ENCODE measurements at places on chromosomes 1 and 21.

GRCh38 chr1:34770891-34771504 is 10.0 kb upstream of the GJB3 start:
- no peak for DNase-seq

DNA sequence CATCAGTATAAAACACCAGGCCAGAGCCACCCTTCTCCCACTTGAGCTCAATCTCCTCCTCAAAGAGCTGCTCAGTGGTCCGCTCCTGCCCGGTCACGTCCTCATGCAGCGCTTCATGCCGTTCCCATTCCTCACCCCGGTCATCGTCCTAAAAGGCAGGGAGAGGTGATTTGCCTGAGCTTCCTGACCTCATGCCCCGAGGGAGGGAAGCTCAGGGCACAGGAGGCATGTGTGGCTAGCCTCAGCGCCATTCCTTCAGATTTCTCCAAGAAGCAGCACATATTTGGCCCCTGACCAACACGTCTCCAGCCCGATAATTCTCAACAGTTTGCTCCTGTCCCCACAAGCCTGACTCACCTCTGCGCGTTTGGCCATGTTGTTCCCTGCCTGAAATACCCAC is 4.2 kb upstream of the GPN2 start:
- no peak for DNase-seq

GRCh38 chr1:234324821-234325220 is 48.4 kb upstream of the COA6 start:
- DNase-seq, result no peak

- DNase-seq, result peak; percentile 76
These were observed 10.6 kb upstream of the COL6A1 start for GRCh38 chr21:45970674-45971615.

DNA sequence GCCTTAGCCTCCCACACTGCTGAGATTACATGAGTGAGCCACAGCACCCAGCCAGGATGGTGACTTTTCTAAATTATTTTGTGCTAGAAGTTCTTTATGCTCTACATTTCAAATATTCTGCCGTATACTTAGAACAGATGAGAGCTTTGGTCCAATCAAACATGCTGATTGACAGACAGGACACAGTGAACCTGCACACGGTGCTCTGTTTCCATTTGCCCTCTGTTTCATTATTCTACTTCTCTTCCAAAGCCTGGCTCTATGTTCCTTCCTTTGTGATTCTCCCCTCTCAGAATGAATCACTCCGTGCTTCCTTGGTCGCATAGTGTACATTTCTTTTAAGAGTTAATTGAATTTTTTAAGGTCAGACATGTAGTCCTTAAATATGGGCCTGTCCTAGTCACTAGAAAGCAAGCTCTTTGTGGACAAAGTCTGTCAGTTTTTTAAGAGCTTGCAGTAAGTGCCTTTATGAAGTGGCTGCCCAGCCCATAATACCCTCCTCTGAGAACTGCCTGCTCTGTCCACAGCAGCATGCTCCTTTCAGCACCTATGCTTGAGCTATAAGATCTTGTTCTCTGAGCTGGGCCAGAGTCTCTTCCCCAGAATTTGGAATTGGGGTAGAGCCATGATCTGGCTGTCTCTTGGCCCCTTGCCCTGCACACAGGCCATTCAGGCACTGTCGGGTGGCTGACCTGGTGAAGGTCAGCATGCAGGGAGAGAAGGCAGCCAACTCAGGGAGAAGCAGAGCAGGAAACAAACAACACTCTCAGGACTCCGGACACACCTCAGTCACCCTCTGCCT is 66.8 kb upstream of the SLC44A3 start:
- no peak for DNase-seq

GRCh38 chr1:228744356-228744755 is 9.1 kb downstream of the RHOU start:
- DNase-seq, result no peak

GRCh38 chr1:34740161-34740868 is 14.5 kb upstream of the GJB5 start:
- DNase-seq, result no peak

DNA sequence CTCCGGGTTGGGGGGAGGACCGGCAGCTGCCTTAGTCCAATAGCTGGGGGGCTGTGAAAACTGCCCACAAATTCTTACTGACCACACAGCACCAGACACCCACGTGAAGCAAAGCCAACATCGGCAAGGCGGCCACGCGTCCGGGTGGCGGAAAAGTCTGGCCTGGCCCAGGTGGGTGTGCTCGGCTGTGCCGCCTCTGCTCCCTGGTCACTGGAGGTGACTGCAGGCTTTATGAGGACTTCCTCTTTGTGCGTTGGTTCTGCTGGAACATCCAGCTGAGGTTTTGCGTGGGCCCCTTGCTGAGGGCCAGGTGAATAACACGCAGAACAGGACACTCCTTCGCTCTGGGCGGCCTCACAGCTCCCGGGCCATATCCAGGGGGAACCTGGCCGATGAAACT is 35.4 kb downstream of the FAAP20 start:
- DNase-seq, result no peak

DNA sequence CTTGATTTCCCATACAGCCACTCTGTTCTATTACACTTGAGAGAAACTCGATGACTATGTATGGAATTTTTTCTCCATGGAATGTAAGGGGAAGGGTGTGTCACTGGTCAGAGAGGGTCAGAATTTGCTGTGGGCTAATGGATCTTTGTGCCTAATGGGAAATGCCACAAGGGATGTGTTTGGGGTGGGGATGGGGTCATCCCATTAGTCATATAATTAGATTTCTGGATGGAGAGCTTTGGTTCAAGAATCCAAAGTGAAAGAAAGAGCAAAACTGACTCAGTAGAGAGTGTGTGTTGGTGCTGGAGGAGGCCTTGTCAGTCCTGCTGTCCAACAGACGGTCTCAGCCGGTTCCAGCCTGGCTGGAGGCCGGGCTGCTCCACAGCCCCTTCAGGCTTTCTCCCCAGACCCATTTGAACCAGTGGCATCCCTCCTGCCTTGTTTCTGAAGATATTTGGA is 86.4 kb downstream of the LAMC2 start:
- no peak for DNase-seq

DNA sequence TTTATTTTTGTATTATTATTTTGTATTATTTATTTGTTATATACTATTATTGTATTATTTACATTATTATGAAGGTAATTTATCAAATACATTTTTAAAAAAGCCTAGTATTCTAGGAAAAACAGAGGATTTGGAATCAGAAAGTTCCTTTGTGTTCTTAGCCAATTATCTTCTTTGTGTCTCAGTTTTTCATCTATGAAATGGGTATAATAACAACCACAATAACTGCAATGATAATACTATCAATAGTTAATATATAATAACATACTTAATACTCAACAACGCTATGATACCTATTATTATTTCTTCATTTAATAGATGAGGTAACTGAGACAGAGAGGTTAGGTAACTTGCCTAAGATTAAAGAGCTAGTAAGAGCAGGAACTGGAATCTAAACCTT is 80.4 kb upstream of the GNG4 start:
- no peak for DNase-seq

- no peak for DNase-seq
These were observed 176.2 kb upstream of the PRMT6 start for GRCh38 chr1:106880226-106880625.

DNA sequence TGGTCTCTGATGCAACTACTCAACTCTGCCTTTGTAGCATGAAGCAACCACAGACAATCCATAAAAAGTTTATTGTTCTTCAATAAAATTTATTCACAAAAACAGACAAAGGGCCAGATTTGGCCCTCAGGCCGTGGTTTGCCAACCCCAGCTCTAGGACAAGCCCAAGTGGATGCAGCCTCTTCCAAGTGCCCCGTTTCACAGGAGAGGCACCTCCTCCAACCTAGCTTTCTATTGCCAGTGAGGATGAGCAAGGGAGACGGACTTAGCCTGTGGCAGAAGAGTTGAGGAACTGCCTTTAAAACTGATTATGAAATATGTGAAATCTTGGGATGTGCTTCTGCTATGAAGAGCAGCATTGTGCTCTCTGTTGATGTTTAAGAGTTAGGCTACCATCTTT is 105.4 kb downstream of the PSMG1 start:
- no peak for DNase-seq

DNA sequence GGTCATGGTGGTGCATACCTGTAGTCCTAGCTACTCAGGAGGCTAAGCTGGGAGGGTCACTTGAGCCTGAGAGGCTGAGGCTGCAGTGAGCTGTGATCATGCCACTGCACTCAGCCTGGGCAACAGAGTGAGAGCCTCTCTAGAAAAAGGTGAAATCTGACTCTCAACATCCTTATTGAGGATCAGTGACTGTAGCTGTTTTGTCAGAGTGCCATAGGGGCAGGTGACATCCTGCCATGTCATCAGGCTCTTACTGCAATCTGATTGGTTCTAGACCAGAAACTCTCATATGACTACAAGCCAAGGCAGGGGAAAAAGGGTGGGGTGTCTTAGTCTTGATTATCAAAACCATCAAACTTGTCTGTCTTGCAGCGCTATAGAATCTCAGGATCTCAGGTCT is 62.8 kb upstream of the NGF start:
- no peak for DNase-seq

DNA sequence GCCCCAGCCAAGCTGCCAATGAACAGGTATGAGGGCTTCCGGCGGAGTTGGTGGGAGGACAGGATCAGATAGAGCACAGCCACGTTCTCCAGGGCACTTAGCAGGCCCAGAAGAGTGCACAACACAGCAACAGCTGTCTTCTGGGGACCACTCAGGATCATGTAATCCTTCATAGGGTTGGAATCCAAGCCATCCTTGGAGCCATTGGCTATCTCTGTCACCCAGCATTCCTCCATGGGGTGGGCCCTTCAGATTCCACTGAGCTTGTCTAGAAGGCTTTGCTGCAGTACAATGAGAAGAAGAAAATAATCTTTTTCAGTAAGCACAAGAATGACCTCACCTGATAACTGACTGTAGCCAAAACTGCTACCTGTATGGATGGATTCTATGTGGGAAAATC is 7.3 kb upstream of the FUCA1 start:
- no peak for DNase-seq
